ENCODE measurements at places on chromosomes 11 and 22.

DNA sequence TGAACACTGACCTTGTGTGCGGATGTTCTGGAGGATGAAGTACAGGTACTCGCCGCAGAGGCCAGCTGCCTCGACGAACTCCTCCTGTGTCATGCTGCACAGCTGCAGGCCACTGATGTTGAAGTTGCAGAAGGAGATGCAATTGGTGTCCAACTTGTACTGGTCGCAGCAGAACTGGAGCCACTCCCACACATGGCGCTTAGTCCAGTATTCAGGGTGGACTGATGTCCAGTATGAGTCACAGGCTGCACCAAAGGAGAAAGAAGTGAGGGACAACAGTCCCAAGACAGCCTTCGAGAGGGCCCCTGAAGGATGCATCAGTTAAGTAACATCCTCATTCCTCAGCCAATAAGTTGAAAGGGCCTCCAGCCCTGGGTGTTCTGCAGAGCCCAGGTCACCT is 20.1 kb downstream of the ELF5 start:
- no peak for DNase-seq

DNA sequence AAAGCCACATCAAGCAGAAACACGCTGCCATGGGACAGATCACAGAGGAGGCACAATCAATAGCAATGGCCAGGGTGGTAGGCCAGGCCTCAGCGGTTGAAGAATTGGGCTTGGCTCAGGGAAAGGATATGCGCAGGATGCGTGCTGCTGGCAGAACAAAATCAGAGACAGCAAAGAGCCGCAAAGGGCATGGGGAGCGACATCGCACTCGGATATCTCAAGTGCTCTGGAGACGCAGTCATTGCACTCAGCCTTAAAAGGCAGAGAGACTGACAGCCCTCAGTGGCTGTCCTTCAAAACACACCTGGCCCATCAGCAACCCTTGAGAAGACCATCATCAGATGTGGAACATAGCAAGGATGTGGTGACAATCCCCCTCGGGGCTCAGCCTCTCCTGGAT is 50.5 kb downstream of the CSNK2A3 start:
- no peak for DNase-seq

- no peak for DNase-seq
Measured at GRCh38 chr11:126585774-126586491, 230.4 kb downstream of the ST3GAL4 start.

DNA sequence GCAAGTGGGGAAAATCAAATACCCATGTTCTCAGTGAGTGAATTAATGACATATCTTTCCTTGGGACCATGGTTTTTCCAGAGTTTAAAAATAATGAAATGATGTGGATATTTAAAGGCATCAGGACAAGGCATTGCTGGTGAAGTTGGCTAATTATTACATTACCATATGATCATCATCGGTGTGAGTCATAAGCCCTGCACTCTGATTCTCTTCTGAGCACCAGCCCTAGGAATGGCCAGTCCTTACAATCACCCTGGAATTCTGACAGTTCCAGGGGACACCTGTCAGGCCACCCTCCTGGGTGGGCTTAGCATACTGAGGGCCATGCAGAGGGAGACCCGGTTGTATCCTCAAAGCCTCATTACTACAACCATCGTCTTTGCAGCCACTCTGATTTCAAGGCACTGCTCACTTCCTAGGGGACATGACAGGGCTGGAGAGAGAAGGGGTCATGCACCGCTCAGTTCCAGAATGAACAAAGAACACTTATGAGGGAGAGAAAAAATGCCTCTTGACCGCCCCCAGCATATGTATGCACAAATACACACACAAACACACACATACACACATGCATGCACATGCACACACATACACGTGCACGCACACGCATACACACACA is 365.0 kb downstream of the MIAT start:
- no peak for DNase-seq

- DNase-seq, result no peak
Measured at GRCh38 chr11:131609921-131610320, 239.5 kb downstream of the NTM start.

- no peak for DNase-seq
Measured at GRCh38 chr22:49768951-49769690, 58.6 kb downstream of the BRD1 start.

GRCh38 chr22:38733329-38733723 is 22.5 kb downstream of the SUN2 start:
- peak; percentile 52 for DNase-seq

DNA sequence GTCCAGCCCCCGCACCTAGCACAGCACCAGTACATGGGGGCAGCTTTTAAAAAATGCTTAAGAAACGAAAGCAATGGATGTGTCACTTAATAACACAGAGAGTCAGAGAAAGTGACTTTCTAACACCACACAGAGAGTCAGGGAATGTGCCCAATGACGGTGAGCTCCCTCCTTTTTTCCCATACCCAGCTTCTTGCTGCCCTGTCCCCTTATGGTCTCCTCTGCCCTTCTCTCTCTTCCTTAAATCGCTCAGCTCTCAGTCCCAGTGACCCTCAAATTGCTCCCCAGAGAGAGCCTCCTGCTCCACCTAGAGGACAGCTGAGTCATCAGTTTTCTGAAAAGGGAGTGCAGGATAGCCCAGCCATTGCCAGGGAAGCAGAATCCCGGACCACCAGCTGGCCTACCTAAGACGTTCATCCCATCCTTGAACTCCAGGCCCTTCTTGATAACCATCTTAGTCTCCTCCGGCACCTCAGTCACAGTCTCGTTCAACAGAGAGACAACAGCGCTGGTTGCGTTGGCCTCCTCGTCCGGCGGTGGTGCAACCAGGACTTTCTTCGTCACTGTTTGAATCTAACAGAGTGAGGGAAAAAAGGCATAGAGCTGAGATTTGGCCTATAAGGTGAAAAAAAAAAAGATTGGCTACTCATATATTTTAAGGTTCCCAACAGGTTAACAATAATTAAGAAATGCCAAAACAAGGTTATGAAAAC is 113.5 kb downstream of the SLC1A2 start:
- peak; percentile 64 for DNase-seq

DNA sequence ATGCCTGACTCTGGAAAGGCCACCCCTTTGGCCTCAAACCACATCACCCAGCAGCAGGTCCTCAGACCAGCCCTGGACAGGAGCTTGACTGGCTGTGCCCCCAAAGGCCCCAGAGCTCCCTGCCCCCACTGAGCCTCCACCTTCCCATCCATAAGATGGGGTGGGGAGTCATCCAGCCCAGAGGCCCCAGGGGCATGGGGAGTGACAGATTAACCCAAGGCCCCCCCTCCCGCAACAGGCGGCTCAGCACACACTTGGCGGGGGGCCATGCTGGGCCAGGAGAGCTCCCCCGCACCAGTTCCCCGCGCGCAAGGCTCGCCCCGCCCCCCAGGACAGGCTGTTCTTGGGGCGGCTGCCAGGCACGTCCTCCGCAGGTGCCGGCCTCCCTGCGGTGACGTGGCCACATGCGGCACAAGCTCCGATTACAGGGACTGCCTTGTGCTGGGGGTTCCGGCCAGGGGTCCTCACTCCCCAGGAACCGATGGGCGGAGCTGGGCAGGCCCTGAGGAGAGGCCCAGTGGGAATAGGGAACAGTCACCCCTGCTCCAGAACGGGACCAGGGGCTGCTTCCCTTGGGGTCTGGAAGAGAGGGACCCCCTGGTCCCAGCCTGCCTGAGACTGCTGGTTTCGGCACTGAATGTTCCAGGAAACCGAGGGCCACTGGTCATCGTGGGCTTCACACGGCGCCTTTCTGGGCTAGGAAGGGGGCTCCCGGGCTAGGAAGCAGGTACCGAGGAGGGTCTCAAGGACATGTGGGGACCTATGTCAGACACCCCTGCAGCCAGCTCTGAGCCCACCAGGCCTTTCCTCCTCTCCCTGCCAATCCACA is 5.1 kb upstream of the CDKN1C start:
- no peak for DNase-seq

- DNase-seq, result no peak
Measured at GRCh38 chr11:104451197-104451893, 287.4 kb upstream of the PDGFD start.

DNA sequence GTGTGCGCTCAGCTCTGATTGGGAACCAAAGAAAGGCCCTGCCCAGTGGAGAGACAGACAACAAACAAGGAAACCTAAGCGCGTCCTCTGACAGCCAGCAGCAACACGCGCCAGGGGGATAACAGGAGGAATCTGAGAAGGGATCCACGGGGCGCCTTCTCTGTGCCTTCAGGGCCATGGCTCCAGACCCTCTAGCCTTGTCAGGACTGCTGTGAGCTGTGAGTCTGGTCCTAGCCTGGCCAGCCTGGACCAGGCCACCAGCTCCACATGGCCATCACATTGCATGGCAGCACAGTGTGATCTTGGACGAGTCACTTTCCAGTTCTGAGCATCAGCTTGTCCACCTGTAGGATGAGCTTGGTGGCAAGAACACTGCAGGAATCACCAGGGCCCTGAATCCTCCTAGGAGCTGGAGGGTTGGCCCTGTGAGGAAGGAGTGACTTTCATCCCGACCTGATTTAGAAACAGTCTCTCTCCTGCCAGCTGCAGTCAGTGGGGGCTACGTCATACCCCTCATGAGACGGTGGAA is 11.8 kb upstream of the MGAT3 start:
- no peak for DNase-seq

DNA sequence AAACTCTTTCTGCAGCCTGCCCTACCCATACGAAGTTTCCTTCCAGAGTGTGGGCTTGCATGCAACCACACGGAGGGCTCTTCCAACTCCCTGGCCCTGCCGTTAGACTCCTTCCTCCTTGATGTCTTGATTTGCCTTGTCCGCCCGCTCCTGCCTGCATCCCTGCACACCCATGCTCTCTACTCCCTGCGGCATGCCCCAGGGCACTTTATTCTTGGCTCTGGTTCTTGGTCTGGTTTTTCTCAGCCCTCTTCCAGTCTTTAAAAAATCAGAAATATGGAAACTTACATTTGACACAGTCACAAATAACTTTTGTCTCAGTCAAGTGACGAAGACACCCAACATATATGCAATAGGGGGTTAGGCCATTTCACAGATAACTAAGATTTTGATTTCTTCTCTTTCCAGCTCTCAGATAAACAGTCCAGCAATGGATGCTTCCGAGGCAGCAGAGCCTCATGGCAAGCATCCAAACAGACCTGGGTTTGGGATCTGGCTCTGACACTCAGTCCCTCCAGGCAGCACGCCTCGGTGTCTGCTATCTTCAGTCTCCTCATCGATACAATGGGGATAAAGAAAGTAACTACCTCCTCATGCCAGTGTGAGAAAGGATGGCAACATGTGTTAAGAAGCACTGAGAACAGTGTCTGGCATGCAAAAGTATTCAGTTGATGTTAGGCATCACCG is 15.7 kb upstream of the OPCML start:
- DNase-seq, result no peak

DNA sequence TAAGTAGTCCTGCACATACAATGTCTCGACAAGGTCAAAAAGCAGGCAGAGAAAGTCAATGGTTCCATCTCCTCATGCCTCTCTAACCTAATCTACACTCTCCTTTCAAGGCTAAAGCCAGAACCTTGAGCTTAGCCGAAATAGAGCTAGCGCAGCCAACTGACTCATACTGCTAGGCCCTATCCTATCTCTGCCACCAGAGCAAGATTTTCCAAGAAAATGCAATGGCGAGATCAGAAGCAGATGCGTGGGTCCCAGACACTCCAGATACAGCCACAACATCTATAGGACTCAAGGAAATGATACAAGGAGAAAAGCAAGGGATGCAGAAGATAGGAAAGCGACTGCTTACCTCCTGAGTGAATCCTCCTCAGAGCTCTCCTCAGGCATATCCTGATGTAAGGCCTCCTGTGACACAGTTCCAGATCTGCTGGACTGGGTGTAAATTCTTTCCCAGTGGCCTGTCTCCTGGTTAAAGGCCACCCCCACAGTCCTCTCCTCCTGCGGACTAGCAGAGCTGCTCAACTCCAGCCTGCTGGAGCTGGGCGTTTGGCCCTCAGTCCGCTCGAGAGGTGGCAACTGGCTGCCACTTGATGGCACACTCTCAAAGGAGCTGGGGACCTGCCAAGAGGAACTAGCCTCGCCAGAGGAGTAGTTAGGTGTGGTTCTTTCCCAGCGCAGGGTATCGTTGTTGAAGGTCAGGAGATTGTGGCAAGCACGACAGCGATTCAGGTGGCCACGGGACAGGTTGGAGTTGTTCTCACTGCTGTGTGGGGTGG is 52.0 kb downstream of the AMBRA1 start:
- DNase-seq, result no peak

- no peak for DNase-seq
Measured at GRCh38 chr11:121132211-121132976, 31.4 kb downstream of the TECTA start.

GRCh38 chr11:35293035-35293434 is 126.3 kb downstream of the SLC1A2 start:
- DNase-seq, result no peak

DNA sequence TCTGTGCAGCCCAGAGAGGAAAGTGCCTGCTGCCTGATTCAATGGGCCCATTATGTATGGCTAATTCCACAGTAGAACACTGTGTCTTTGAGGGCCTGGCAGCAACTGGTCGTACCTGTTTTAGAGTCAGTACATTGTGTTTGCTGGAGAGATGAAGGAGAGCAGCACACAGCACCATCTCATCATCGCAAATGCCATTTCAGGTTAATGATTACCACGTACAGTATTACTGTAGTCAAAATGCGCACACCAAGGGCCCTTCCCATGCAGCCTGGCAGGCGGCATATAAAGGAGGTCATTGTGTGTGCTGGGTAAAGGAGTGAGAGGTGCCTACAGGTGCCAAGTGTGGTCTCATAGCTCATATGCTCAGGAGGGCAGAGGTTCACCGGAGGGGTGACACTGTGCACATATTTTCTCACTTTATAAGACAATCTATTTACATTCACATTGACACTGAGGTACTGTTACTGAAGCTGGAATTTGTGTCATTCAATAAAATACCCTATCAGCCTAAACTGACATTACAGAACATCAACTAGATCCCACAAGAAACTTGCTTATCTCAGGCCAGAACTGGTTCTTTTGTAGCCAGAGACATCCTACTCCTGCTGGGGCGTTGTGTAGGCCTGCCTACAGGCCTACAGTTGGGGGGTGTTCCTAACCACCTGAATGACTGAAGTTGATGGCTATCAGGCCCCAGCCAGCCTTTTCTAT is 90.4 kb downstream of the APIP start:
- no peak for DNase-seq

DNA sequence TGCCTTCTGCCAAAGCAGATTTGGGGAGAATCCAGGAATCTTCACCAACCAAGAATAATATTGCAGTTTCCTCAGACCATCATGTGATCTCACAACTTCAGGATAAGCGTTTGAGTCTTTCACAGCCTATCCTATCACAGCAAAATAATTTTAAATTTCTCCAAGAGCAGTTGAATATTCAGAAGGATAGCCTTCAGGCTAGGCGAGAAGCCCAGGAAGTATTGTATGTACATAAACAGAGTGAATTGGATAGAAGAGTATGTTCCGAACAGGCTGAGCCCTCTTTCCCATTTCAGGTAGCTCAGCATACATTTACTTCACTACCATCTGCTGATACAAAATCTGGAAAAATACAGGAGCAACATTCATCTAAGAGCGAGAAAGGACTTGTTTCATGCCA is 36.1 kb downstream of the CEP295 start:
- DNase-seq, result no peak

- no peak for DNase-seq
Measured at GRCh38 chr11:10653261-10653660, 40.3 kb downstream of the IRAG1 start.
